ENCODE measurements at places on chromosomes 2 and 18.

DNA sequence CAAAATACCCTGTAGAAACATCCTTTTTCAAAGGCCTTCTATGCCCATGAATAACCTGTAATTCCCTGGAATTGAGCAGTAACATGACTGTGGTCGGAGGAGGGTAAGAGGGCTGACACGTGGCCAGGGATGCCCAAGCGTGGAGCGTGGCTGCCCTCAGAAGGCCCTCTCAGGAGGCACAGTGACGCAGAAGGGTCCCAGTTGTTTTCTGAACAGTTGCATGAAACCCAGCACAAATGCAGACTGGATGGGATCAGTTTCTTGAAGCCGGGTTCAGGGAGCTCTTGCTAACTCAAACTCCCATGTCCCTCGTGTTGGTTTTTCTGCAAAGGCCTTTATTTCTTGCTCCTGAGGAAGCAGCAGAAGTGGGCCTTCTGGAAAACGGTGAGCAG, 237.0 kb downstream of the ALPK2 start:
- no peak for DNase-seq

DNA sequence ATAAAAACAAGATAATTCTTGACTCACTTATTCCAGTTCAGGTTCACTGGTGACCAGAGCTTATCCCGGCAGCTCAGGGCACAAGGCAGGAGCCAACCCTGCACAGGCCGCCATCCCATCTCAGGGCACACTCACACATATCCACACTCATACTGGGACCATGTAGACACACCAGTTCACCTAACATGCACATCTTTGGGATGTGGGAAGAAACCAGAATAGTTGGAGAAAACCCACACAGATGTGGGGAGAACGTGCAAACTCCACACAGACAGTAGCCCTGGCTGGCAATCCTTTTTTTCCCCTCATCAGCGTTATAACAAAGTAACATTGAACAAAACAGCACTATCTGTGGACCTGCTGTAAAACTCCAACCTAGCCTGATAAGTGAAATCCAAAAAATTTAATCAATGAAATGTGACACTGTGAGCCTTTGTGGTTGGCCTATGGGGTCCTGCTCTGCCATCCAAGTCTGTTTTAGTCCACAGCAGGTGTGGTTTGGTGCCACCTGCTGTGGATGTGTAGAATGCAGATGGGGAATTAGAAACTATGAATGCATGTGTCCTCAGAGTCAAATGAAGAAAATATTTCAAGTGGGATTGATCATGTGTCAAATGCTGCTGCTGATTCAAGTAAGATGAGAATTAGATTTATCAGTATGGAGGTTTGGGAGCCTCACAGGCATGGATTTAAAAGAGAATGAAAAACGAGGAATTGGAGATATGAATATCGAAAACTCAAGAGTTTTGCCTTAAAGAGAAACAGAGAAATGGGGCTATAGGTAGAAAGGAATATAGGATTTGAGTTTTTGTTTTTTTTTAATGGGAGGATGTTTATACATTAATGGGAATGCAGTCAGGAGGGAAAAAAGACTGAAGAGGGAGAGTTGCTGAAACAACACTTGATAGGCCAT, 47.0 kb downstream of the UGP2 start:
- no peak for DNase-seq

DNA sequence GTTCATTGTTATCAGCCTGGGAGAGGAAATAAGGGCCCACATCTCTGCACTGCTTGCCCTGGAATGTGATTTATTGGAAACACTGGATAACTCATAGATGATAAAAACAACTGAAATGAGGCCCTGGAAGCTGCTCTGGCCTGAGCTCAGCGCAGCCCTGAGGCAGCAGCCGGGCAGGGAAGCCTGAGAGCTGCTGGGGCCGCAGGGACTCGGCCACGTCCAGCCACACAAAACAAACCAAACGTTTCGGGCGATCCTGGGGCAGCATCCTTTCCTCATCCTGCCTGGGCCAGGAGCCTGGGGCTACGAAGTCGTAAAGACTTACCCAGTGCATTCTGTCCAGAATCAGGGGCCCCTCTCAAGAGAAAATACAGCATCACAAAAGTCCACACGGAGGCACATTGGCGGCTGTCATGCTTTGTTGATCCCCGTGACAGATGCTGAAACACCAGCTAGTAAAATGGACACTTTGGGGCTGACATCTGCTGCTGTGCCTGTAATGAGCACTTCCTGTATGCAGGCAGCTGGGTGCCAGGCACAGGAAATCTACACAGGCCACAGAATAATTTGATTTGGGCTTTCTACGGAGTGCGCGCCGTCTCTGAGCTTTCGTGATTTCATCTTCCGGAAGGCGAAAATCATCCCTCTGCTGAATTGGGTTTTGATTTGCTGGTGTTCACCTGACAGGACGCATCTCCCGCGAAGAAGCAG, 250.6 kb downstream of the EIPR1 start:
- DNase-seq = no peak

DNA sequence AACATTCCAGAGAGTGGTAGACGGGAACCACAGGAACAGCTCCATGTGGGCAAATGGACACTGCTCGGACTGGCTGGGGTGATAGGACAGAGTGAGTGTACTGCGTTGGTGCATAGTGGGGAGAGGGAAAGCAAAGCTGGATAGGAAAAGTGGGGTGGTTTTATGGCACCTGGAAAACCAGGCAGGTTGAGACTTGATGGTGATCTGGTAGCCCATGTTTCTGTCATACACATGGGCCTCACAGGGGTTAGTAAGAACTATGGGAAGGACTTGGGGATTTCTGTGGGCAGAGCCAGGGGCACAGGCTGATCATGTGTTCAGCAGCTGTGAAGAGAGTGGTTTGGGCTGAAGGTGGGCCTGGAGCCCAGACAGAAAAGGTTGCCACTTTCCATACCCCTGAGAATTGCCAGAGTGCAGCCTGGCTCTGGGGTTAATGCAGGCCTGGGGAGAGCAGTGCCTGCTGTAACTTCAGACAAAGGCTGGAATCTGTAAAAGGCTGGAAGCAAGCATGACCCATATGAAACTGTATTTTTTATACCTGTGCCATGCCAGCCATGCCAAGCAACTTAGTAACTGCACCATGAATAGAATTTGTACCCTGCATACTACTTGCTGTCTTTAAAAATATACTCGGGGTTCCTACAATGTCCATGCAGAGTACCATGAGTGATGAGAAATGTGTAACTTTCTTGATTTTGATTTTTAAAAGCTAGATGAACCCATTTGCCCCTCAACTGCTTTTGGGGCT, 41.9 kb downstream of the RPIA start:
- DNase-seq = no peak

DNA sequence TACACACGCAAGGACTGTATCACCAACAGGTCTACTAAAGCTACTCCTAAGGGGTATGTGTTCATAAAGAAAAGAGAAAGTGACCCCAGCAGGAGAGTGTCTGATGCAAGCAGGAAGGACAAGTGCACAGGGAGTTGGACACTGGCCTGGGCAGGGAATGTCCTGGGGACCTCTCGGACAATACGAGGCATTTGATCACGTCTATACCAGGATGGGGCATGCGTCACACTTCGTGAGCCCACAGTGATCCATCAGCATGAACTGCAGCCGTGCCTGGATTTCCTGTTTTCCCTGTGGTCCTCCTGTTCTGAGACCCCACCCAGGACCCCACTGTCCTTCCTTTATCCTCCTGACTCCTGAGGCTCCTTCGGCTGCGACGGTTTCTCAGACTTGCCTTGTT, 113.9 kb downstream of the HDAC4 start:
- no peak for DNase-seq

DNA sequence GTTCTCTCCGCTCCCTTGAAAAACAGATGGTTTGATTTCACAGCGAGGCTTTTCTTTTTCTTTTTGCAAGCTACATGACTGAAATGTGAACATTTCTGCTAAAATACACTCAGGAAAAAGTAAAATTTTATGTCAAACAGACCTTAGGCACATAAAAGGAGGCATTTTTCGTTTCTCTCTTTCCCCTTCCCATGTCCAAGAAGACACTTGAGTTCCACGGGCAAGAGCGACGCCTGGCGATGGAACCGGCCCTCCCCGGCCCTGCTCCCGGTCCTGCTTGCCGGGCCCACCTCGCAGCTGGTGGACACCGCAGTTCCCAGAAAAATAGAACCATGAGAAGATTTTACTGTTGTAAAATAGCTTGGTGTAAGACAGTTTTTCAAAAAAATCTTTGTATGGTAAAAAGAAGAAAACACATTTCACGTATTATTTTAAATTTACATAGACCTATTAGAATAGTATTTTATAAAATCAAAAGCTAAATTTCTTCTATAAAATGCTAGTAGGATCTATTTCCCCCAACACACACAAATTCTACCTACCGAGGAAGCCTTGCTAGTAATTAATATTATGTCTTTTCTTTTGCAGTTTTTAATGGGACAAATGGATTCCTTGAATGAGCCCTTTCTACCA, 2.3 kb upstream of the ALKAL2 start:
- no peak for DNase-seq

GRCh38 chr18:22026889-22027288, 142.5 kb upstream of the GATA6 start:
- DNase-seq = no peak

DNA sequence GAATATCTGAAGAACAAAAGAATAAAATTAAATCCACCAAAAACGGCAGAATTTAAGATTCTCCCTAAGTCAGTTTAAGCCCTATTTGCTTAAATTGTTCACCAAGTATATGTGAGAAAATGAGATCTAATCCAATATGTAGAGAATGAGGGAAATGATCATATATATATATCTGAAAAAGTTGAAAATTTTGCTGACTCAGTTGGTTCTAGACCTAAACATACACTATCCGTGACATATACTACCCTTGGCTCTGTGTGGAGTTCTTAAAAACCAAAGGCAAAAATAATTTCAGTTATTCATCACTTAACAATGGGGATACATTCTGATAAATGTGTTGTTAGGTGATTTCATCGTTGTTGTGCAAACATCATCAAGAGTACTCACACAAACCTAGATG, 7.3 kb downstream of the SS18 start:
- DNase-seq = no peak

- no peak for DNase-seq
Observed at GRCh38 chr2:237797253-237797652, 1.3 kb upstream of the RBM44 start.

DNA sequence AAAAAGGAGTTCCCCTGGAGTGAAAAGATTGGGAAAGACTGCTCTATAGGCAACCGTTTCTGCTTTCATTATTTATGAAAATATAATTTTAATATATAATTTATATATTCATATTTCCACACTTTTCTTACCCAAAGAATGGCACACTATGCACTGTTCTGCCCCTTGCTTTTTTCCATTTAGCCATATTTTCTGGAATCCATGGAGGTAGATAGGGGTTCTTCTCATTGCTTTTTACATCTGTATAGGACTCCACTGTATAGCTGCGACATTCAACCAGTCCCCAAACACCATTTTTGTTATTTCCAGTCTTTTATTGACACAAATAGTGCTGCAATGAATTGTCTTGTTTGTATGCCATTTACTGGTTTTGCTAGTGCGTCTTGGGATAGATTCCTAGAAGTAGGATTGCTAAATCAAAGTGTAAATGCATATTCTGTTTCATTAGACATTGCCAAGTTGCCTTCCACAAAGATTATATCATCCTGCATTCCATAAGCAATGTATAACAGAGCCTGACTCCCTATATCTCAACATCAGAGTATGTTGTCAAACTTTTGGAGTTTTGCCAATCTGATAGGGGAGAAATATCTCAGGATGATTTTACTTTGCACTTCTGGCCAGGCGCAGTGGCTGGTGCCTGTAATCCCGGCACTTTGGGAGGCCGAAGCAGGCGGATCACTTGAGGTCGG, 26.6 kb upstream of the TCF7L1 start:
- DNase-seq = no peak

DNA sequence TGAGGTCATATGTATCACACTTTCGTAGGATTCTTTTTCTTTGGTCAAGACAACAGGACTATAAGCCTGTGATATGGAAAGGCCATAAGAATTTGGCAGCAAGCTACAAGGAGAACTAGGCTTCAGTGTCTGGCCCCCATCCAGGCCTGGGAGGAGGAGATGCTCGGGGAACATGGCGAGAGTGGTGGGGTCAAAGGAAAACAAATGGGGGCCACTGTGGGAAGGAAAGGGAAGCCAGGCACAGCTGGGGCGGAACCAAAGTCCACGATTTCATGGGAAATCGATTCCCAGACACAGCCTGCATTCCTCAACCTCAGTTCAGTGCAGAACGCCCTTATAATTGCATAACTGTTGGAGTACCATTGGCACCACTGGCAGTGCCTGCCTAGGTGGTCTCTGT, 58.2 kb downstream of the MBP start:
- no peak for DNase-seq

GRCh38 chr2:235191978-235192377, 240.2 kb downstream of the SH3BP4 start:
- DNase-seq = no peak

DNA sequence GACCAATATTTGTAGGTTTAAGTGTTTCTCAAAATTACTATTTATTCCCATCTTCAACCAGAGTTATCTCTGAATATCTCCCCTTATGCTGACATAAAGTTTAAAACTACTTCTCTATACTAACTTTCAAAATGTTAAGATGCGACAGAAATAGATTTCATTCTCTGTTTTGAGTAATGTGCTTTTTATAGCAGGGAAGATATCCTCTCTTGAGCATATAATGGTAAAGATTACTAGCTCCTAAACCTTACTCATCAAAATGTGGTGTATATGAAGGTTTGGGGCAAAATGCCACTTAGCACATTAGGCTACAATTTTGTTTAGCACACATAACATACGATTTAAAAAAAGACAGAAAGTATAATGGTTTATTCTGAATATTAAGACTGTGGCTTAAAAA, 54.4 kb downstream of the CWC22 start:
- no peak for DNase-seq

- DNase-seq = no peak
Observed at GRCh38 chr2:147663153-147663961, 181.5 kb upstream of the ACVR2A start.

GRCh38 chr2:240921311-240921994, 15.3 kb downstream of the CROCC2 start:
- no peak for DNase-seq

All from activated gamma-delta T cell treated with anti-CD3 and anti-CD28 coated beads, Interleukin-2, amount 50 U/mL, for 16 hours (primary cell).